ENCODE measurements at places on chromosomes 2 and 18. TPM values are rescaled to one million over a fixed set of nuclear protein-coding genes. Genes with fewer than 3 reads are reported as not detected.

GRCh38 chr18:13437796-13438506 is 219.4 kb downstream of the LDLRAD4 start:
- DNase-seq, result no peak

GRCh38 chr18:48222118-48222517 is 187.1 kb downstream of the ZBTB7C start:
- peak; percentile 65 for DNase-seq

DNA sequence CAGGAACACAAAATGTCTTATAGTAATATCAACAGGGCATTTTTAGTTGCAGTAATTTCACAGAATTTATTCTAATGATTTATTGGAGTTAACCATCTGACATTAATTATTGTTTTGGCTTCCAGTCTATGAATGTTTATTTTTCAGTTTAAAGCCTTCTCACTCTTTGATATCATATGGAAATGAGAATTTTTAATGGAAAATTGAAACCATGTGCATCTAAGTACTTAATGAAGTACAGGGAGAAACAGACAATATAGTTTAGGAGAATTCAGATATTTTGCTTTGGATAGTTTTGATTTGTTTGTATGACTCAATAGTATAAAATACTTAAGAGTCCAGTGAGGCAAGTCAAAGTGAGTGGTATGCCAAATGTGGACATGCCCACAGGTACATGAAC is 126.1 kb downstream of the OLA1 start:
- DNase-seq, result no peak

GRCh38 chr2:118847762-118848172 is 319 bp upstream of the EN1 start:
- peak; percentile 96 for DNase-seq

The SPP2 gene
- total RNA-seq, result not detected

The SCN7A gene
- not detected for total RNA-seq

DNA sequence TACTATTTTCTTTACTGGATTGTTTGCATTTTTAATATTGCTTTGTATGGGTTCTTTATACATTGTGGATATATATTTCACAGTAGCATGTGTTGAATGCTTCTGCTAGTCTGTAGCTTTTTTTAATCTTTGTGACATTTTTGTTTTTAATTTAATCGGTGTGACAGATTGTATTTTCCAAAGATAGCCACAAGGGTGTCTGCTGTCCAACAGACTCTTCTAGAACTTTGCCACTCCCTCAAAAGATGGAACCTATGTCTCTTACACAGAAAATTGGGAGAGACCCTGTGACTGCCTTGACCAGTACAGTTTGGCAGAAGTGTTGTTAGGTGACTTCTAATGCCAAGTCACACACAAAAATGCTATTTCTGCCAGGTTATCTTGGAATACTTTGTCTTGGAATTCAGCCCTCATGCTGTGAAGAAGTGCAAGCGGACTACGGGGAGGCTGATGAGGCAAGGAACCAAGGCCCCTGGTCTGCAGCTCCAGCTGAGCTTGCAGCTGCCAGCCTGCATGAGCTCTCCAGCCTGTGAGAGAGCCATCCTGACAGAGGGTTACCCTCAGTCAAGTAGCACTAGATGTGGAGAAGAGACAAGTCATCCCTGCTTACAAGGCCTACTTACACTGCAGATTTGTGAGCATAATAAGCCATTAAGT is 110.8 kb downstream of the TDRD15 start:
- no peak for DNase-seq

The ECEL1 gene
- not detected for total RNA-seq

DNA sequence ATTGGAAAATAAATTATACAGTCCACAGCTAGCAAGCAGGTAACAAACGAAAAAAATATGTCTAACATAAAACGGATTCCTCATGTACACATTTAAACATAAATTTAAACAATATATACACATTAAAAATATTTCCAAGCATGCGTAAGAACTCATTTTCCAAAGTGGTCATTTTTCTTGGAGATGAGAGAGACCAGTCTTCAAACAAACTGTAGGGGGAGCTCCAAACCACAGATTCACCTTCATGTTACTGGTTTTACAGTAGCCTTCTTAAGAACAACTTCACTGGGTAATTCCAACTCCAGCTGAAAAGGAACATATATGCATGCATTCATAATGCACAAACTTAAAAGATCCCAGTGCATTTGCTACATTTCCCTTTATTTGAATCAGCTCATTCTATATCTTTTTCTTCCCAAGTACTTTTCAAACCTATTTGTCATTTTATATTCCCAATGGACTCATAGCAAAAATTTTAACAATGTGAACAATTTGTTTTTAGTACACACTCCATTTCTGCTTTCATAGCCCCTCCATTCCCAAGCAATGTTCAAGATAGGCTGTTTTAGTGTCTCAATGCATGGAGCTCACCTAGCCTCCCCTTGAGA is 4.7 kb upstream of the STAMBP start:
- DNase-seq, result peak; percentile 64

The CFAP65 gene
- 0.11 TPM for total RNA-seq

The NDUFB3 gene
- total RNA-seq, result 303 TPM

GRCh38 chr2:29304399-29305060 is 189.3 kb downstream of the CLIP4 start:
- DNase-seq, result peak; percentile 45

DNA sequence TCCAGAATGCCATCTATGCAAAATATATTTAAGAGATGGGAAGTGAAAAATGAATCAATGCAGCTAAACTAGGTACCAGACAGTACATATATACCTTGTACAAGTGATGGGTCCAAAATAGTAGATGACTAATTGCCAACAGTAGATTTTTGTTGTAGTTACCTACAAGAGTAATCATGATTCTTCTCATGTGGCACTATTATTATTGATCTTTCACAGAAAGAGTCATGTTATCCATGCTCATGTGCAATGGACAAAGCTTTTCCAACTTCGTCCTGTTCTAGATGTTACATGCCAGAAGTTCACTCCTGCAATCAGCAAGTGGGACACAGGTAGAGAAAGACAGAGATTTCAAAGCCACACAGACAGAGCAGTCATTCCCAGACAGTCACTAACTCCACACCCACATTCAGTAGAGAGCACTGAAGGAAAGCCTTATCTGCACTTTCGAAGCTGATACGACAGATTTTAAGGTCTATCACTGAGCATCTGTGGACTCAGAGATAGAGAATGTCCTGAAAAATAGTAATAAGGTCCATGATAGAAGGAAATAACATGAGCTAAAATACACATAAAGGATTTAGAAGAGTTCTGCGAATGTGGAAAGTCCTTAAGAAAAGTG is 101.6 kb upstream of the ITPRID2 start:
- no peak for DNase-seq

The TWIST2 gene
- 20.4 TPM for total RNA-seq

DNA sequence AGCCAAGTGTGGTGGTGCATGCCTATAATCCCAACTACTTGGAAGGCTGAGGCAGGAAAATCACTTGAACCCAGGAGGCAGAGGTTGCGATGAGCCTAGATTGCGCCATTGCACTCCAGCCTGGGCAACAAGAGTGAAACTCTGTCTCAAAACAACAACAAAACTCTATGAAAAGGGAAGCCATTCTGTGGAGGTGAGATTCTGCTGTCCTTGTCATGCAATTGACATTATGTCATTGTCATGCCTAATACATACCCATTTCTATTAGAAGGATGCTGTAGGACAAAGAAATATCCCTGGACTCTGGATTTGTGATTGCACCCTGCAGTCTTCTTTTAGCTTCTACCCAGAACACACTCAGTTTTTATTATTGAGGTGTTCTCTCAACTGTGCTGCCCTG is 8.6 kb downstream of the RASGRP3 start:
- DNase-seq, result no peak

DNA sequence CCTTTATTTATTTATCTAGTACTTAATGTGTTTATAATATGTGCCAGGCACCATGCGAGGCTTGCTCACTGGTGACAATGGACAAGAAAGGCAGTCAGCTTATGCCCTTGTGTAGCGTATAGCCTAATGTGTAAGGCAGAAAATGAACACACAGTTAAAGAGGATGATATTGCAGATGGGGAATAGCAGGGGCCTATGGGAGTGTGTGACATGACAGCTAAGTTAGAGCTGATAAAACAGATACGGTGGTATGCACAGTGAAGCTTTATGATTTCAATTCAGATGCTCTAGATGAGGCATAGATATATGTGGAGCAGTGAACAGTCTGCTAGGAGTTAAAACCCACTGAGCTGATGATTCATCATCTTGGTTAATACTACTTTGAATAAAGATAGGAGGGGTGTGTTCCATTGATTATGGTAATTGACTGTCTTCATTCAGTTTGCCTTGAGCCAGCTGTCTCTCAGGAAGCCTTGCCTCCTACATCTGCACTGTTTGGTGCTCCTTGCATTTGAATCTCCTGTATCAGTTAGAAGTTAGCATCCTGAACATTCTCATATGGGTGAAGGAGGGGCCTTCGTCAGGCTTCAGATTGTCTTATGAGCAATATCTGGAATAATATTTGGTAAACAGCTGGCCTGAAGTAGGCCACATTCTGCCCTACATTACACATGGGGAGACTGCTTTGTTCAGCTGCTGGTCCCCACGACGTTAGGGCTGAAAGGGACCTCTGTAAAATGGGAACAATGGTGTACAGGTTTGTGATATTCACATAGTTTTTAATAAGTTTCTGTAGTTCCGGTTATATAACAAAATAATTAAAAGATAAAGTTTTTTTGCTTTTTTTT is 13.2 kb downstream of the MAP4K4 start:
- no peak for DNase-seq

- DNase-seq, result no peak
Measured at GRCh38 chr2:118421648-118422047, 333.4 kb downstream of the INSIG2 start.

The SULT1C4 gene
- total RNA-seq, result not detected

- DNase-seq, result peak; percentile 85
Measured at GRCh38 chr2:9693196-9693491, 62.3 kb upstream of the YWHAQ start.

GRCh38 chr2:72851333-72851732 is 25.5 kb upstream of the EXOC6B start:
- no peak for DNase-seq

GRCh38 chr2:402206-402605 is 114.3 kb upstream of the ALKAL2 start:
- DNase-seq, result no peak

DNA sequence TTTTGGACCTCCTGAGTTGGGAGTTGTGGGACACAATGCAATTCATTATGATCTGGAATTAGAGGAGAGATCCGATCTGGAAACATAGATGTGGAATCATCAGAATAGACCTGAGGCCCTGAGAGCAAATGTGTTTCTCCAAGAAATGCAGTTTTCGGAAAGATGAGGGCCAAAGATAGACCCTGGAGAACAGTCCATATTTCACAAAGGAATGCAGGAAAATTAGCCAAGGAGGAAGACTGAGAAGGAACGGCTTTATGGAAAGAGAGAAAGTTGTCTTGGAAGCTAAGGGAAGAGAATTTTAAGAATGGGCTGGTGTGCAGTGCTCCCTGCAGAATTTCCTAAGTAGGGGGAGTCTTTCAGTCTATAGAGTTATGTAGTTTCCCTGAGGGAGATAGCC is 11.1 kb upstream of the ZNF532 start:
- DNase-seq, result no peak

DNA sequence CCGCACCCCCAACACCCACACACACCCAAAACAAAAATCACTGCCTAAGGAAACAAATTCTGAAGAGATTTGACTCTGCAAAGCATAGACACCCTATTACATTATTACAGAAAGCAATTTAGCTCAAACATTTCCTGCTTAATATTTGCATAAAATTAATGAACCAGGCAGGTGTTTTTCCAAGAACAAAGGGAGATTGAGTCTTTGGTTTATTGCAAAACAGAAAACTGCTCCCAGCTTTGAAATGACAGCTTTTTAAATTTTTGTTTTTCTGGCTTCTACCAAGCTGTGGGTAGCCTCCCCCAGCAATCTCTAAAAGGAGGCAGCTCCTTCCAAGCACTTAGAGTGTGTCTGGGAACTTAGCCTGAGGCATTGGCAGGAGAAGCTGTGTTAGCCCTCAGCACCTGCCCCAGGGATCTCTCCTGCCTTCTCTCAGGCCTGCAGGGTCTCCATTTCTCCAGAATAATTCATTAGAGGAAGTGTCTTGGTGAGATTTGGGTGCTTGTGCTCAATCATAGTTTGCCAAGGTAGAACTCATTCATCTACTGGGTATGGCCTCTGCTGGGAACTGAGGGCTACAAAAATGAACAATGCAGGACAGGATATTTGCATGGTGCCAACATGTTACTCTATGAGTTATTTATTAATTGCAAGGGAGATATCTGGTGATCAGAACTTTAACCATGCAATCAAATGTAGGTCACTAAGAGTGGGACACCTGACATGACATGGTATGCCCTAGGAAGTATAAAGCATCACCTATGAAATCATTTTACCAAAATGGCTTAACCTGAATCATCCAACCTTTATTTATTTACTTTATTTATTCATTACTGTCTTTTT is 58.7 kb downstream of the B3GNT2 start:
- no peak for DNase-seq

The MEIS1 gene
- 4.5 TPM for total RNA-seq

- DNase-seq, result no peak
Measured at GRCh38 chr2:68662466-68662865, 19.1 kb downstream of the PROKR1 start.

GRCh38 chr2:111702119-111702803 is 181.7 kb downstream of the ANAPC1 start:
- DNase-seq, result peak; percentile 67

- DNase-seq, result peak; percentile 5
Measured at GRCh38 chr2:188853307-188853706, 120.9 kb upstream of the COL3A1 start.
